IPS DF 6.9 (cell line): ENCODE measurements at places on chromosomes 4 and X.

DNA sequence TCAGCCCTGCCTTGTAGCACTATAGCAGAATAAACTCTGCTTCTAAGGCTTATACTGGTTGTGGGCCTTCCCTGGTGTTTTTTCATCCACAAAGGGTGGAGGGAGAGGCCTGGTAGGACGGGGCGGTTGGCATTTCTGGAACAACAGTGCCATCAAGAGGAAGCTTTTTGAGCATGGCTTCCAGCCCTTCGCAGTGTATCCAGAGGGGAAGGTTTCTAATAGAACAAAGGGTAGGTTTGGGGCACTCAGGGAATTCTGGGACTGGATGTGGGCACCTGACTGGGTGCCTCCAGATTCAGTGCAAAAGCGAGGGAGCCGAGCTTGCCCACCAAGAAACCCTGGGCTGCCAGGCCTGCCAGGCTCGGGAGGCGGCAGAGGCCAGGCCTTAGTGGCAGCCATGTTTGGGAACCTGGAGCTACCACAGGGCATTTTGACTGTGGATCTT lies 229.6 kb upstream of the AGTR2 start:
- no peak for DNase-seq

- no peak for DNase-seq
Observed at GRCh38 chr4:81786063-81786763, 314.5 kb upstream of the RASGEF1B start.

- no peak for DNase-seq
Observed at GRCh38 chrX:8627796-8628195, 104.1 kb downstream of the ANOS1 start.

GRCh38 chr4:133972586-133972985 lies 229.0 kb downstream of the PABPC4L start:
- no peak for DNase-seq

DNA sequence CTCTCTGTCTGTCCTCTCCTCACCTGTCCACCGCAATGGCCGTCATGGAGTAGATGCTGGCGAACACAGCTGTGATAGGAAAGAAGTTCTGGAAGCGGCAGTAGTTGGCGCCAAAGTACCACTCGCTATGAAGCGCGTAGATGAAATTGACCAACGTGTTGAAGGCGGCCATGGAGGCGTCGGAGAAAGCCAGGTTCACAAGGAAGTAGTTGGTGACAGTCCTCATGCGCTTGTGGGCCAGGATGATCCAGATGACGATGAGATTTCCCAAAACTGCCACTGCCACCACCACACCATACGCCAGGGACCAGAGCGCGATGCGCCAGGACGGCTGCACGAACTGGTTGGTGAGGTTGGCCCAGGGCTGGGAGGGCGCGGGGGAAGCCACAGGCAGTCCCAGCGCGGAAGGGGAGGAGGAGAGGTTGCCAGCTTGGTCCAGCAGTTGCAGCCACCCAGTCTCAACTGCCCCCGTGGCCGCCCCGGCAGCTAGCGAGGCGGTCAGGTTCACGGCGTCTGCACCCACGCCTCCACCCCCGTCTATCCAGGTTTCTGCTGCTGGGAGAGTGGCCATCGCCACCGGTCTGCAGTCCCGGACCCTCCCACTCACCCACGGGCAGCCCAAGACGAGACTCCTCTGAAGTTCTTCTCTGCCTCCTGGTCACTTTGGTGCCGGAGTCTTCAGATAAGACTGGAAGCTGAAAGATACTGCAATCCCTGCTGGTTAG lies 518 bp downstream of the TACR3 start:
- no peak for DNase-seq

DNA sequence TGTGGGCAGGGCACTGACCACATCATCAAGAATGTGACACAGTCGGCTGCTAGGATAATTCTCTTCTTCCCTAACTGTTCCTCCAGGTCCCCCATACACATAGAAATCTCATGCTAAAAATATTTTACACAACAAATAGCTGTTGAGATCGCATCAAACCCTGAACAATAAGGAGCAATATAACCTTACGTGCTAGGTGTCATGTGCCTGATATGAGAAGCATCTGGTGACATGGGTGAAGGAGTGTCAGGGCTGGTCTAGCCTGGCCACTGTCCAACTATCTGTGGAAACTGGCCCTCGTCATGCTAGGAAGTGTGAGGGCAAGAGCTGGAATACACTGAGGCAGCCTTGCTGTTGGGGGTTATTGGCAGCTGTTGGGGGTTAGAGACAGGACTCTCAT lies 167.3 kb upstream of the PGRMC2 start:
- DNase-seq: no peak

DNA sequence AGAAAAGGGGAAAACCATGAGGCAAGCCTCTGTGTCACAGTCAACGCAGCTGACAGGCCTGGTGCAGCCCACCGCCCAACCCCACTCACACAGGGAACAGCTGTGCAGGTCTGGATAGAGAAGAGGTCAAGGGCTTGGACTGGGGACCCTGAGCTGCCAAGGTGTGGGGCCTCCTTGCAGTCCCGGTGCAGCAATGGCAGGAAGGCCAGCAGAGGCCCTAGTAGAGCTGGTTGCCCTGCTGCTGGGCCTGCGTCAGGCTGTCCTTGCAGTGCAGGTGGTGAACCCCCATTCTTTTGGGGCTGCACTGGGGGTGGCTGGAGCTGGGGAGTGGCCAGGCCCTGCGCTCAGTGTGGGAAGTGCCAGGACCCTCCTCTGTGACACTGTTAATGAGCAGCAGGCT lies 482.0 kb downstream of the SMARCA1 start:
- no peak for DNase-seq

DNA sequence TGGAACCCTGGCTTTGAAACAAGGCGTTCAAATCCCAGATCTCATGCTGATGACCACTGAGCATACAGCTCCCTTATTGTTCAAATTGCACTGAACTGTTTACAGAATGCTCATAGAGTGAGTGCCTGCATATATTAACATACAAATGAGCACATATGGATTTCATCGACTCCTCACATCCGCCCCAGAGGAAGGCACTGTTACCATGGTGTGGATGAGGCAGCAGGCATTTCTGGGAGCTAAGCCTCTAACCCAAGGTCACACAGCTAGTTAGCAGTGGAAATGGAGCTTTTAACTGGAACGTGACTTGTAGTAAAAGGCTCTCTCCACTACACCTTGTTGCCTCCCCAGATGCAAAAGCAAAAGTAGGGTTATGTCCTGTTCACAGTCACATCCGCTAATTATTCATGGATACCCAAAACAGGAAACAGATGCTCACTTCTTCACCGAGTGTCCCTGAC lies 289.7 kb downstream of the STK32B start:
- DNase-seq: no peak

DNA sequence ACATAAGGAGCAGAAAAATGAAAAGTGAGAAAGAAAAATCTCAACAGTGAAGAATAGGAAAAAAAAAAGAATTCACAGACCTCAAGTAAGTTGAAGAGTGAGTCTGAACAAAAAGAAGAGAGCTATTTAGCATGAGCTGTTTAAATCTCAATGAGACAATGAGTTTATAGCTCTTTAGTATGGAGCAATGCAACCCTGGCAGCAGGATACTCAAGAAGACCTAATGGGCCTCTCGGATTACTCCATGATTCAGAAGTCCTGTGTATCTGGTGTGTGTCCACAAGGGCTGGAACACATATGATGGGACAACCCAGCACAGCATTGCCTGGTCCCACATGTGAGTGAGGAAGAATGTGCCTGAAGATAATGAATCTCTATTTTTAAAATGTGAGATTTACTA lies 563.1 kb upstream of the INTU start:
- no peak for DNase-seq

GRCh38 chr4:109441862-109442458 lies 8.3 kb downstream of the SEC24B start:
- DNase-seq: no peak

DNA sequence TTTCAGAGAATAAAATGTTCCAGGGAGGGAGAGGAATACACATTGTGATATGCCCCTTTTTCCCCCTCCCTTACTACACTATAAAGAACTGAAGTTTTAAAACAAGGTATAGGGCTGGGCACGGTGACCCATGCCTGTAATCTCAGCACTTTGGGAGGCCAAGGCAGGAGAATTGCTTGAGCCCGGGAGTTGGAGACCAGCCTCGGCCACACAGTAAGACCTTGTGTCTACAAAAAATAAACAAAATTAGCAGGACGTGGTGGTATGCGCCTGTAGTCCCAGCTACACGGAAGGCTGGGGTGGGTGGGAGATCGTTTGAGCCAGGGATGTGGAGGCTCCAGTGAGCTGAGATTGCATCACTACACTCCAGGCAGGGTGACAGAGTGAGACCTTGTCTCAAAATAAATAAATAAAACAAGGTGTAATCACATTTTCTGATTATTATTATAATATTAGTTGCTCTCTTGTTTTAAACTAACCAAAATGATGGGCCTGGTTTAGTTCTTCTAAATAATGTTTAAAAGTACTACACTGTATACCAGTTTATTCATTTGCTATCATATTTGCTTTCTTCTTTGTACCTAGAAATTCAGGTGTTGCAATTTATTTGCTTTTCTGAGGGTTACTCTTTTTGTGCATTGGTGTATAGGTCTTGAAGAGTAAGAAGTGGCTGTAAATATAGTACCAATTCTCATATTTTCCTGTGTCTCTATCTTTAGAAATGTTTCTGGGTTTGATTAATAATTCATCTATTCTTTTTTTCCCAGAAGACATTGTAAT lies 8.8 kb downstream of the TBC1D8B start:
- no peak for DNase-seq

DNA sequence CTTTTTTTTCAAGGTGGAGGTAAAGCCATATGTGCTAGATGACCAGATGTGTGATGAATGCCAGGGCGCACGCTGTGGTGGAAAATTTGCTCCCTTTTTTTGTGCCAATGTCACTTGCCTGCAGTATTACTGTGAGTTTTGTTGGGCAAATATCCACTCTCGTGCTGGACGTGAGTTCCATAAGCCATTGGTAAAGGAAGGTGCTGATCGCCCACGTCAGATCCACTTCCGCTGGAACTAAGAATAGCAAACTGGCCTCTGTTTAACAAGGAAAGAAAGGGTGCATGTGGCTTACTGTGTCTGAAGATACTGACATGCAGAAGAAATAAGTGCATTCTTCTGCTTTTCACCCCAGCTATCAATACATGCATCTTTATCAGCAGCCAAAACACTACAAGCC lies 63.9 kb downstream of the CPEB2 start:
- DNase-seq: no peak
